ENCODE measurements at places on chromosomes 7 and 10.

DNA sequence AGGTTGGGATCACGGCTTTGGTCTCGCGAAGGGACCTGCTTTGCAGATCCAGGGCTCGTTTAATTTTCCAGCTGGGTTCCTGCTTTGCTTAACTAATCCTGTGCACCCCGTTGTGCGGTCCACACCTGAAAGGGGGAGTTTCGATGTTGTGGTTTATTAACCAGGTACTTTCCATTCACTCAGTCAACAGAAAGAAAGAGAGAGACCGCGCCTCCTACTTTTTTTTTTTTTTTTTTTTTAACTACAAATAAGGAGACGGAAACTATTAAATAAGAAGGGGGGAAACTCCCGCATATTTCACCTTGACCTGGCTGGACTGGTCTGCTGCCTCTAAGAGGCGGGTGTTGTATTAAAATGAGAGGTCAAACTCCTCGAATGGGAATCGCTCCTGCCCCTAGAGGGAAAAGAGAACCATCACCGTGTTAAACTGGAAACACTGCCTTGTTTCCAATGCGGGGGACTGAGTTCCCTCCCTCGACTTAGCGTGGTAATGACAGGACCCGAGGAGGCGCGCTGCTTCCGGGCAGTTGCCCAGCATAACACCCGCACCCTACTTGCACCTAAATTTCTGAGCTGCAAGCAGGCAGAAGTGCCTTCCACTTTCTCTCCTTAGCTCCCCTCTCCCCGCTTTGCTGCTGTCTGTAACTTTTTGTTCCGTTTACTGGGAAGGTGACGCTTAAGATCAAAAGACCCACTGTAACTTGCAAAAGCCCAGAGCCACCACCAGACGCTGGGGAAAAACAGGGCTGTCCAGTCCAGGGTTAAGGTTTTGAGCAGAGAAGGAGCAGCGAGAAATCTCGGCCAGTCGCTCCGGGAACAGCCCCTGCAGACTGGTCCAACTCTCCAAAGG, 1.1 kb upstream of the ITGB8 start:
- no peak for DNase-seq

DNA sequence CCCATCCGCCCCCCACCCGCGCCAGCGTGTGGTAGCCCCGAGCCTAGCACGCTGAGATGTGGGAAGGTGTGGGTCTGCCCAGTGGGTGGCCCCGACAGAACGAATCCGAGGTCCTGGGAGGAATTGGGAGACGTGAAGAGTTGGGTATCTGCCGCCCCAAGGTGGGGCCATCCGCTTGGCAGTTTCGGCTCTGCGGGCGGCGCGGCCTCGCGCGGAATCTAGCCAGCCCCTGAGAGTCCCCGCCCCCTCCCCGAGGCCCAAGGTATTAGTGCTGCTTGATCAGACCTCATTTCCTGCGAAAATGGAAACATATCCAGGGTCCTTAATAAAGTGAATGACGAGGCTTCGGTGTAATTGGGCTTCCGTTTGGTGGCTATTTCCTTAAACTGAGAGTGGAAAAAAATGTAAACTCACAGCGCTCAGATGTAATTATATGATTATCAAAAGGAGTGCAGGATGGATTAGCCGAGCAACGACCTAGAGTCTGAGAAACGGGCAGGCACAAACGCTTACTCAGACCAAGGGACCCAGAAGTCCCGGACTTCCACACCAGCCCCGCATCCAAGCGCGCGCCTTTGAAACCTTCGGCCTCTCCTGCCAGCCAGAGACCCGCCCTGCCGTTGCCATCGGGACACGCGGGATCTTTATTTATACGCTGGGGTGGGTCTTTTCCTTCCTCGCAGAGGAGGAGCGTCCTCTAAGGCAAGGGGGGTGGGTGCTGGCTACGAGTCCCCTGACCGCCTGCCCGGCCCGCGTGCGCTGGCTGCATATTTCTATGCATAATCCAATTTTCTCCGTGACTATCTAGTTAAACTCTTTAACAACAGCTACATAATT, 12.8 kb downstream of the LBX1 start:
- DNase-seq: no peak

GRCh38 chr10:100009283-100009792, 409 bp downstream of the DNMBP start:
- DNase-seq: no peak

DNA sequence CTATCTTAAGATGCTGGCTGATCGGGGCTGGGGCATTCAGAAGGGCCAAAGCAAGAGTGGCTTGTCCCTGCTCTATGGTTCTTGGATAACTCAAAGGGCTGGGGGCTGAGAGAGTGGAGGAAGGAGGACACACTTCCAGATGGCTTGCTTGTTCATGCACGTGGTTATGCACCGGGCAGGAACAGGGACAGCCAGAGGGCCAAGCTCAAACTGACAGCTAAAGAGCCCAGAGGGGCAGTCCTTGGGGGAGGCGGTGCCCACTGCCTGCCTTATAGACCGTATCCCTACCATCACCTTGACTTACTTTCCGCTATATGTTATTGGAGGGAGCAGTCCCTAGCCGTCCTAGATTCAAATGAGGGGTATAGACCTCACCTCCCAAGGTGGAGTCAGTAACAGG, 192.7 kb upstream of the SVIL start:
- no peak for DNase-seq

GRCh38 chr10:8221451-8221850, 167.0 kb downstream of the GATA3 start:
- no peak for DNase-seq

- no peak for DNase-seq
Measured at GRCh38 chr10:128070161-128070560, 56.1 kb downstream of the MKI67 start.

DNA sequence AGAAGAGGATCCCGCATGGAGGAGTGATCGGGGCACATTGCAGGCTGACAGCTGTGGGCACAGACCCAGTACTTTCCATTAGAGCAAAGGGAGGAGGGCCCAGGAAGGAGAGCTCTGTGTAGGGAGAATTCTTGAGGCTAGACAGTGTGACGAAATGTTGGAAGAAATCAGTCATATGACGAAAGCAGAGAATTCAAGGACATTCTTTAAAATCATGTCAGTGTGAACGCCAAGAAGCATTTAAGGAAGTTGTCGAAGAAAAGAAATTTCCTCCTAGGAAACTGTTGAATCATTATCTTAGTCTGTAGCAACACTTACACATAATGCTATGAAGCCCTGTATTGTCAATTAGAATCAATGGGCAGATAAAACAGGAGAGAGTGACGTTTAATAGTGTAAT, 191.3 kb upstream of the ADARB2 start:
- DNase-seq: no peak

Measured in skeletal muscle cell (primary cell).